ENCODE measurements at places on chromosomes 2 and 18.

DNA sequence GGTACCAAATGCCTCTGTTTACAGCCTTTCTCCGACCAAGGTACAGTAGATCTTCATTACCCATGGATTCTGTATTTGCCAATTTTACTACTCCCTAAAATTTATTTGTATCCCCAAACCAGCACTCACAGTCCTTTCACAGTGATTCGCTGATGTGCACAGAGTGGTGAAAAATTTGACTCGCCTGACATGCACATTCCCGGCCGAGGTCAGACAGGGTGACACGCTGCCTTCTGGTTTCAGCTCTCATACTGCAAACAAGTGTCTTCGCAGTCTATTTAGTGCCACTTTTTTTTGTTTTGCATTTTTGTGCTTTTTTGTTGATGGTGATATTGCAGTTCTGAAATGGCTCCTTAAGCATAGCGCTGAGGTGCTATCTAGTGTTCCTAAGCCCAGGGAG lies 71.0 kb downstream of the MAPK4 start:
- no peak for DNase-seq

GRCh38 chr2:72979896-72980295 lies 62.6 kb downstream of the EMX1 start:
- no peak for DNase-seq

GRCh38 chr18:73829146-73829545 lies 318.5 kb downstream of the FBXO15 start:
- DNase-seq: no peak

DNA sequence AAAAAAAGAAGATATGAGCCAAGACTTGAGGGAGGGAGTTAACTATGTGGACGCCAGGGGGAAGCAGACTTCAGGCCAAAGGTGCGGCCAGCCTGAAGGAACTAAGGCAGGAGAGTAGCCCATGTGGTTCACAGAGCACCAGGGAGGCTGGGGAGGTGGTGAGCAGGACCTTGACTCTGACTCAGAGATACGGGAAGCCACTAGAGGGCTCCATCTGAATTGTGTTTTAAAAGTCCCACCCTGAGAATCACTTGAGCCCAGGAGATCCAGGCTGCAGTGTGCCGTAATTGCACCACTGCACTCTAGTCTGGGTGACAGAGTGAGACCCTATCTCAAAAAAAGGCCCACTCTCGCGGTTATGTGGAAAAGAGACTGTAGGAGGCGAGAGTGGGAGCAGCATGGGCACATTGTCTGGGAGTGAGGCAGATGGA lies 12.3 kb downstream of the CEP192 start:
- DNase-seq: no peak

DNA sequence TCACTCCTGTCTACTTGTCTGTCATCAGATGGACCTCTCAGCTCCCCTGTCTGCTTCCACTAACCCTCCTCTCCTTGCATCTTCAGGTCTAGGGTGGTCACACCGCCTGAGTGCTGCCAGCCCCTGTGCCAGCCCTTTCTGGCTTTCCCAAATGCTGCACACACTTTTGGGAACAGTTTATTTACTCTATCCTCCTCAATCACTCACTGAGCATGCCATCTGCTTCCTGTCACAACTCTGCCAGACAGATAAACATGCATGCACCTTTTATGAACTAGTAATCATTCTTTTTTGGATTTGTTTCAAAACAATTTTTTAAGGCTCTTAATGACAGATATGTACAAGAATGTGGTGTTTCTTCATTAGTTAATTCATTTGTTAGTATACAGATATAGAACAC lies 56.3 kb upstream of the CCDC195 start:
- DNase-seq: no peak

- DNase-seq: no peak
Measured at GRCh38 chr18:69747388-69747787, 200.3 kb downstream of the CD226 start.

DNA sequence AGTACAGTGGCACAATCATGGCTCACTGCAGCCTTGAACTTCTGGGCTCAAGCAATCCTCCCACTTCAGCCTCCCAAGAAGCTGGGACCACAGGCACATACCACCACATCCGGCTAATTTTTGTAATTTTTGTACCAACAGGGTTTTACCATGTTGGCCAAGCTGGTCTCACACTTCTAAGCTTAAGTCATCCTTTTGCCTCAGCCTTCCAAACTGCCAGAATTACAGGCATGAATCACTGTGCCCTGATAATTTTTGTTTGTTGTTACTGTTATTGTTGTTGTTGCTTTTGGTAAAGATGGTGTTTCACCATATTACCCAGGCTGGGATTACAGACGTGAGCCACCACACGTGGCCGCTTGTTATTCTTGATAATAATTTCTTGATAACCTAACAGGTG lies 10.5 kb upstream of the COBLL1 start:
- no peak for DNase-seq

- DNase-seq: no peak
Measured at GRCh38 chr18:24228667-24229041, 89.8 kb downstream of the CABYR start.

DNA sequence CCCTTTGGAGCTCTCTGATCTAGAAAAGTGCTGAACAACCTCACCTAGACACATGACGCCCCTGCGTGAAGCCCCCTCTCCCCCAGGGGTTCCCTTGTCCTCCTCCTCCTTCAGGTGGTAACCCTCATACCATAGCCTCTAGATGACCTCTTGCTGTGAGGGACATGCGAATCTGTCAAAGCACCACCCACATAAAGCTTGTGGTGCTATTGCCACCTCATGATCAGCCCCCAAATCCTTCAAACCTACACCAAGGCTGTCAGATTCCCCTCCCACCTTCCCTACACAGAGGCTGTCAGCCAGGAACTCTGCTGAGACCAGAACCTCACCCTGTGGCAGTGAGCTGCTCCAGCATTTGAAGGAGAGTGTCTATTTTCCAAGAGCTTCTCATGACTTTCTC lies 43.1 kb upstream of the TEX51 start:
- DNase-seq: no peak

DNA sequence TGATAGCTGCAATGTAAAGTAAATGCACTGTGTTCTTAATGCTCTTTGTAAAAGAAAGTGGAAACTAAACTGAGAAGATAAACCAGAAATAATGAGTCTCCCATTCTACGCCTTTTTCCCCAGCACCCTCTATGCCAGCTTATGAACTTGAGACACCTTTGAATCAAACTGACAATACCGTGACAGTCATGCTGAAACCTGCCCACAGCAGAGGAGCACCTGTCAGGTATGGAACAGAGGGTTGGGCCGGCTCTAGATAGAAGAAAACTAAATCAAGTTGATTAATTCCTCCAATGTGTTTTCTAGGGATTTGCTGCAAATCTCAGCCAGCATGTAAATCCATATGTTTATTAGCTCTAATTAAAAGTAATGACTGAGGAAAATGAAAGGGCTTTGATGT lies 520.6 kb upstream of the RAB12 start:
- DNase-seq: no peak

- no peak for DNase-seq
Measured at GRCh38 chr2:160494201-160494644, 616 bp upstream of the RBMS1 start.

DNA sequence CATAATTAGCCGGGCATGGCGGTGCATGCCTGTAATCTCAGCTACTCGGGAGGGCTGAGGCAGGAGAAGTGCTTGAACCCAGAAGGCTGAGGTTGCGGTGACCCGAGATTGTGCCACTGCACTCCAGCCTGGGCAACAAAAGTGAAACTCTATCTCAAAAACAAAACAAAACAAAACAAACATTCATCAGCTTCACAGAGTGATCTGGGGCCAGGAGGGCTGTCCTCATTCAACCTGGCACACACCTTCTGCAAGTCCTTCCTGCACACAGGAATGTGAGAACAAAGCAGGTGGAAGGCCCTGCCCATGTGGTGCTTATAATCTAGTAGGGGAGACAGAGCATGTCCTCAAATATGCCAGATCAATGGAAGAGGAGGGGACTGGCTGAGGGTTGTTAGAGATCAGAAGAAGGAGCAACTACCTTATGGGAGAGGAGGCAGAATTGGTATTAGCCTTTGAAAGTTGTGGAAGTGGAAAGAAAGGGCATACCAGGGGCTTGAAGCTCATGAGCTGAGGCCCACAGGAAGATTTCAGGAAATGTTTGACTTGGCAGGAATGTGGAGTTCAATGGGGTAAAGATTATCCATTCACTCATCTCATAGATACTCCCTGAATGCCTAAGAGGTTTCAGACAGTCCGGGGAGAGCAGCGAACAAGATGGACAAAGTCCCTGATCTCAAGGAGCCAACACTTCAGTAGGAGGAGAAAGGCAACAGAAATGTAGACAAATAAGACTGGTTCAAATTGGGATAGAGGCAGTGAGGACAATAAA lies 155.3 kb upstream of the SIX3 start:
- DNase-seq: no peak

GRCh38 chr2:177588671-177589070 lies 196.1 kb downstream of the AGPS start:
- no peak for DNase-seq

DNA sequence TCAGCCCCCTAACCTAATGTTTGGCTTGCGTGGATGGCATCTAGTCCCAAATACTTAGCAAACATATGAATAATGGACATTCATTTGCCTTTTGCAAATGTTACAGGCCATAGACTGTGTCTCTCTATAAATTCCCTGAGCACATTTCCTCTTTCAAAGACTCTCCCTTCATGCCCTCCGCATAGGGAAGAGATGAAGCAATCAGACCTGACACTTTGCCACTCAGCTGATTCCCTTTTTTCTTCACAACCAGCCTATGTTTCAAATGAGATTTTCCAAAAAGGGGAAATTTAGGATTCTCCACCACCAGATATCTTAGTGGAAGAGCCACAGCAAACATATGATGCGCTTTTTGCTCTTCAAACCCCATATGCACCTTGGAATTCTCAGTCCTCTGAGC lies 453.7 kb downstream of the STK39 start:
- DNase-seq: no peak

DNA sequence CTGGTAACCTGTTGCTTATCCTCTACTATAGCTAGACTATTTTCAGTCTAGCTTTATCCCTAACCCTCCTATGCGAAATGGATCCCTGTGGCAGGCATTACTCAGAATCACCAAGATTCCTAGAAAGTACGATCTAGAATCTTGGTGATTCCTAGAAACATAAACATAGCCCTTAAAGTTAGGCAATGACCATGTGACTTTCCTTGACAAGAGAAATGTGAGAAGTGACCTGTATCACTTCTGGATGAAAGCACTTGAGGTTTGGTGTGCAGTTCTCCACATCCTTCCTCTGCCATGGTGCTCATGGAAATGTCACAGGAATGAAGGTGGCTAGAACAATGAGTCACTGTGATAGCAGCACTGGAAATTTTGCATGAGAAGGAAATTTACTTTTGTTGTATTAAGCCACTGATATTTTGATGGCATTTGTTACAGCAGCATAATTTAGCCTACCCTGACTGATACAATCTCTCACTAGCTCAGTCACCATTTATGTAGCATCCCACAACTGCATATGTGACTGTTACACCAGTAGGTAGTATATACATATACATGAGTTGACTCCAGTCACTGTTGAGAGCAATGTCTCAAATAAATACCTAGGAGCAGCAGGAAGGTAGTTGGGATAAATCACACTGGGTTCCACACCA lies 68.3 kb upstream of the MAPRE2 start:
- DNase-seq: no peak

- DNase-seq: no peak
Measured at GRCh38 chr2:45004562-45005191, 4.6 kb downstream of the SIX2 start.

GRCh38 chr2:39545957-39546356 lies 108.9 kb upstream of the MAP4K3 start:
- no peak for DNase-seq

- DNase-seq: no peak
Measured at GRCh38 chr2:226125176-226125883, 674.3 kb downstream of the IRS1 start.

- no peak for DNase-seq
Measured at GRCh38 chr18:10420561-10421352, 33.7 kb upstream of the APCDD1 start.

GRCh38 chr2:222572751-222573174 lies 83.1 kb downstream of the FARSB start:
- DNase-seq: no peak

- DNase-seq: no peak
Measured at GRCh38 chr18:78619854-78620253, 359.8 kb upstream of the SALL3 start.

DNA sequence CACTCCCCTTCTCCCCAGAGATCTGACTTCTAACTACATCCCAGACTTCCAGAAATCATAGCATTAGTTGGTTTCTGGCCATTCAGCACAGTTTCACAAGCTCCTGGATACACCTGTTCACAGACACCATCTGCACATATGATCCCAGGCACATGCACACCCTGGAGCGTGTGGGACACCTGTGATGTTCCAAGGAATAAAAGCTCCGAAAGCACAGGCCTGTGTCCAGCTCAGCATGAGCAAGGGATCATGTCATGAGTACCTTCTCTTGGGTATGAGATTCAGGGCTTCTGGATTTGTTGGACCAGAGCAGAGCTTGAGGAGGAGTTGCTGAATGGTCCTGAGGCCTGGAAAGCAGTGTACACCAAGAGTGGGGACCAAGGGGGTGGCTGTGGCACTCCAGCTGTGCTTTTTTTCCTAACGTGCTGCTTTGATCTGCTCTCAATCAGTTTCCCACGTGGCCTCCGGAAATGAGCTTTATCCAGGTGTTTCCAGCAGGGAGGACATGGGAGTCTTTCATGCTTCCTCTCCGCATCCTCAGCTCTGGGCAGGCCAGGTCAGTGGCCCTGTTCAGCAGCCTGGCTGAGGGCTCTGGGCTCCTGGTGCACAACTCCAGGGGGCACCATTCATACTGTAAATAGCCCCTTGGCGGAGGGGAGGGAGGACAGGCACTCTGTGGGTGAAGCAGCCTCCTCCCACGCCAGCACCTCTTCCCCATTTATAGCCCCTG lies 1.8 kb downstream of the DYSF start:
- no peak for DNase-seq

- DNase-seq: no peak
Measured at GRCh38 chr2:201128033-201128432, 12.1 kb downstream of the CFLAR start.

DNA sequence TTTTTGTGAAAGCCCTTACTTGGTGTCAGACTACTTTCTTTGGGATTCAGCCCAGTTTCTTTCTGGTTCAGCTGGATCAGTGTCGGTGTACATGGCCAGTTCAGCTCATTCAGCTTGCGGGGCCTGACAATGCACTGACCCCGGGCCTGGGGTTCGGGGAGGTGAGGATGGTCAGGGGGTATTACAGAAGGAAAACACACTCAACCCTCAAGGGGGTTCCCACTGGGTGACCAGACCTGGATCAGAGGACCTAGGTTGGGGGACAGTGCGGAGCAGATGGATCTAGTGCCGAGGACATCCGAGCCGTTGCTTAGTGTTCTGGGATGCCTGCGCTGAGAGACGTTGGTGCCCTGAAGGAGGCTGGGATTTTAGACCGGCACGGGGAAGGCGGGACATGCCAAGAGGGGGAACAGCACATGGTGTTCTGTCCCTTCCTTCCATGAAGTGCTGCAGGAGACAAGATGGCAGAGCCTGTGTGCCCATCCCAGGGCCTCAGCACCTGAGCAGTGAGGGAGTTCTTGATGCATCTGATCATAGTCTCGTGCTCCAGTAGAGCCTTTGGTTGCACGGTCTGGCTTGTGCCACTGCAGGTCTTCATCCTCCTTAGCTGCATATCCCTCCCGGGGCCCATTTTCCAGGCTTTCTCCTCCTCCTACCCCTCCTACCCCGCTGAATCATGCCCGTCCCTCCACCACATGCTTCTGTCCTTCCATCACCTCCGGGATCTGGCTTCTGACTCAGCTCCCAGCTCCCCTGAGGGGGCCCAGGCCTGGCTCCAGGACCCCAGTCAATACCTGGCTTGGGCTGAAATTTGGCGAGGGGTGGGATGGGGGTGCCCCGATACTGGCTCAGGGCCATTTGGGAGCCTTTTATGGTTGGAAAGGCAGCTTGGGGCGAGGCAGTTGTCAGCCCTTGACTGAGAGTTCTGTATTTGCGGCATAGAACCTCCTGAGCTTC lies 18.0 kb downstream of the SPEG start:
- no peak for DNase-seq
